ENCODE measurements at places on chromosomes 3 and 15.

DNA sequence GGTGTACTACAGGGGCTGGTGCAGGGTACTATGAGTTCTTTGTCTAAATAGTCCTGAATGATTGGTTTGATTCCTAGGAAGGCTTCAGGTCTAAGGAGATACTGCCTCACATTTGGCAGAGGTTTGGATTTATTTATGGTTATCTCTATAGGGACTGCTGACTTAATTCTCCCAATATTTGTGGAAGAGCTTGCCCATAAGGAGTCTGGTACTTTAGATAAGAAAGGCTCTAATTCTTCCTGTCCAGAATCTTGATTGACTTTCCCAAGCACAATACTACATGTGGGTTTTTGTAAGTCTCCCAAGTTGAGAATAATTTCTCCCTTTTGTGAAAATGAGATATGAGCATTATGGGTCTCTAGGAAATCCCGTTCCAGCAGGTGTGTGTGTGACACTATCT, 36.7 kb upstream of the AP4E1 start:
- no peak for DNase-seq

GRCh38 chr3:10192953-10193691, 28.4 kb downstream of the IRAK2 start:
- DNase-seq, result peak; percentile 53

- DNase-seq, result peak; percentile 56
These were observed 120.7 kb downstream of the LMLN start for GRCh38 chr3:198080521-198081384.

DNA sequence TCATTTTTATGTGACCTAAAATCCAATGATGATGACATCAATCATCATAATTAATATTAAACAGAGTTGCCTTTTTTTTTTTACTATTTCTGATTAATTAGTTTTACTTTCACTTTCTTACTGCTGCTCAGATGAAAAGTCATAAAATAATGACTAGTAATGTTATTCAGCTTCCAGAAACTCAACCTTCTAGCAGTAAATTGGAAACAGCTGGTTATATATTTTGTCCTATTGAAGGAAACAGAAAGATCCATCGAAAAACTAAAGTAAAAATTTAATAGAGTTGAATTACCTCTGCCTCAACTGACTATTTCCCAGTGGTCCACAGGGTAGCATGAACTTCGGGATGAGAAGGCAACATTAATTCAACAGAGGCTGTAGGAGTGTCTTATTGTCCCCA, 107.1 kb upstream of the PTX3 start:
- no peak for DNase-seq

DNA sequence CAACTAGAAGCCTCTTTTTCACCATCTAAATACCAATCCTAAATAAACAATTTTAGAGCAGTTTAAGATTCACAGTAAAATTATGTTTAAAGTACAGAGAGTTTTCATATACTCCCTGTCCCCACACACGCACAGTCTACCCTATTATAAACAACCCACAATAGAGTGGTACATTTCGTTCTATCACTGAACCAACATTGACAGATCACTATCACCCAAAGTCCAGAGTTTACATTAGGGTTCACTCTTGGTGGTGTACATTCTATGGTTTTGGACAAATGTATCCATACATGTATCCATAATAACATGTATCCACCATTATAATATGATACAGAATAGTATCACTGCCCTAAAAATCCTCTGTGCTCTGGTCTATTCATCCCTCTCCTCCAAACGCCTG, 89.0 kb downstream of the MLH1 start:
- DNase-seq, result no peak

- DNase-seq, result no peak
These were observed 498.2 kb downstream of the PYDC2 start for GRCh38 chr3:191958980-191959671.

GRCh38 chr3:124927574-124928045, 6.9 kb downstream of the MUC13 start:
- no peak for DNase-seq

DNA sequence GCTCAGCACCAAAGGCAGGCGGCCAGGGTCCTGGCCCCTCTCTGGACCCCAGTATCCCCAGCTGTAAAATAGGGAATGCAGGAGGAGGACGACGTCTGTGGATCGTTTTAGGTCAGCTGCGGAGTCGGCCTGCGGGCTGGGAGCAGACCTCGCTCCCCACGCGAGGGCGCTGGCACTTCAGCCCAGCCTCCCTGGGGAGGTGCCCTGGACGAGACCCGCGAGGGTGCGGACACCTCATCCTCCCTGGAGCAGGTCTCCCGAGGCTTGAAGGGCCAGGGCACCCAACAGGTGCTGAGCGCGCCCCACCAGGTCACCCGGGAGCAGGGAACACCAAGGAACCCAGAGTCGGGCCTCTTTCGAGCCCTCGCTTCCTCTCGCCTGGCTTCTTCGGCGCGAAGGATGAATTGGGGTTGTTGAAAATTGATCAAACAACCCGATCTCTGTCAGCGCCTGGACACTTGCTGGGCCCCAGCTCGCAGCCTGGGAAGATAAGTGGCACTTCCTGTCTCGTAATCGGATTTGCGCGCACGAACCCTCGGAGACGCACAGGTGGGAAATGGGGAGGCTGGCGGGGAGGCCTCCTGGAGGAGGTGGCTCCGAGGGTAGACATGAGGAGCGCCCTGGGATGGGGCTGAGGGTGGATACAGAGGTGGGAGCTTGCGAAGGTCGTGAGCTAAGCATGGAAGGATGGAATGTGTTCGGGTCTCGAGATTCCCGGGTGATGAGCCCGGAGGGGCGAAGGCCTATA, 588 bp upstream of the VIPR1 start:
- peak; percentile 31 for DNase-seq

DNA sequence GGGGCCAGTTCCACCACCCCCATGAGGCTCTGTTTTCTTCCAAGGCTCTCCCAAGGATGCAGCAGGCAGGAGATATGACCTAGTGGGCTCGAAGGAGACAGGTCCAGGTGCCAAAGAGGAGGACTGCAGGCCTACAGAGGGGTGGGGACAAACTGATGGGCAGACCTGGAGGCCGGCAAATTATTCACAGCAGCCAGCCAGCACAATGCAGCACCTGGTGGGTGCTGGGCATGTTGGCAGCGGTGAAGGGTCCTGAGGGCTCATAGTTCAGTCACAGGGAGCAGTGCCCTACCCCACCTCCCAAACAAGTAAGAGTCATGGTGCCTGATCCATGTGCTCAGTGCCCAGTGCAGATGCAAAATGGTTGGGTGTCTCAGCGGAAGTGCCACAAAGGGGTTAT, 171.7 kb downstream of the ABHD5 start:
- DNase-seq, result no peak

DNA sequence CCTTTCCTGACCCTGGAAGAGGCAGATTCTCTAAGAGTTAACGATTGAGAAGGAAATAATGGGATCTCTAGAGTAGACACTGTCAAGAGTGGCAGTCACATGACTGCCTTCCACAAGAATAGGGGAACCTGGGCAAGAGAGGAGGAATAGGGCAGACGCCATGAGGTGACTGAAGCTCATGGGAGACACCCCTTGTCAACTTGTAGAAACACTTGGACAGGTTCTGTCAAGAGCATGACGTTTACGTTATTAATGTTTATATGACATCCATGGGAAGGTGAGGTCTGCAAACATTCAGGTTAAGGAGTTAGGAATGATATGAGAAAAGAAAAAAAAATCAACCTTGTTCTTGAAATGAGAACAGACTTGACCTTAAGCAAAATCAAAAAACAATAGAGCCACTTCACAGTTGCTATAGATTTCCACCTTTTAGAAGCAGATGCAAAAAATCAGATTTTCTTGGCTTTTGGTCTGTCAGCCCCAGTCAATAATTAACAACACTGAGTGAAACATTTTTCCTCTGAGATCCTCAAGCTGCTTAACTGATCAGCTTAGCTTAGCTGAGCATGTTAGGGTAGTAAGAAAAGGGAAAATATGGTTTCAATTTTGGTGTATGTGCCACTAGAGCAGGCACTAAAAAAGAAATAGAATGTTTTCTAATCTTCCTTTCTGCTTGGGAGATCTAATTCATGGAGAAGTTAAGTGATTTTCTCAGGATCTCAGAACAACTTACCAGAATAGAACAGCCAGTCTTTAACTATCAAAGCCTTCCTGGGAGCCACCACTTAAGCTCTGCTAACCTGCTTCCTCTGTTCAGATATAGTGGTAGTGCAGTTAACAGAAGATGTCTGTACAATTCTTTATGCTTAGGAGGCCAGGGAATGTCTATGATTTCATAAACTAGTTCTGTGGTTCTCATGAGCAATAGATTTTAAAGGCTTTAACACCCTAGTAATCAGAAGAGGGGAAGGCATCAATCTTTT, 116.9 kb downstream of the B3GALNT1 start:
- no peak for DNase-seq

DNA sequence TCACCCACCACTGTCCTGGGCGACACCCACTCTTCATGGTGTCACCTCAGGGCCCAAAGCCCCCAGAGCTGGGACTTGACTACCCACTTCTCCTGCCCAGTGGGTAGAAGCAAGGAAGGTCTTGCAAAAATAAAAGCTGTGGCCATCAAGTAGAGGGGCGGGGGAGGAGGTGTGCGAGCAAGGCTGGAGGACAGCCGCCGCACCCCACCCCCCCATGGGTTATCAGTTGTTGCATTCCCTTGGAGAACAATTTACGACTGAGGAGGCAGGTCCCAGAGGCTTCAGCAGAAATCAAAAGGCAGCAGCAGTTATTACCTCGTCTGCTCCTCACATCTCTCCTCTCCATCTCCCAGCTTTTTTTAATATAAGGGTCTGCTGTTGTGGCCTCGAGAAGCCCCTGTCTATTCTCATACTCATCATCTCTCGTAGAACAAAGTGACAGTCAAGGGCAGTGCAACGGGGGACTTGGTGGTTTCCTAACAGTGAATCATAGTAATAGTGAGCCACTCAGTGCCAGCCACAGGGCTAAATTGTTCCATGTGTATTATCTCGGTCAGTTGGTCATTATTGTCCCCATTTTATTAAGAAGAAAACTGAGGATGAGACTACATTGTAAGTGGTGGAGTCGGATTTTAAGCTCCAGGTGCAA, 116.4 kb downstream of the PDCD6IP start:
- DNase-seq, result no peak

GRCh38 chr3:69746119-69746518, 6.9 kb downstream of the MITF start:
- DNase-seq, result no peak

DNA sequence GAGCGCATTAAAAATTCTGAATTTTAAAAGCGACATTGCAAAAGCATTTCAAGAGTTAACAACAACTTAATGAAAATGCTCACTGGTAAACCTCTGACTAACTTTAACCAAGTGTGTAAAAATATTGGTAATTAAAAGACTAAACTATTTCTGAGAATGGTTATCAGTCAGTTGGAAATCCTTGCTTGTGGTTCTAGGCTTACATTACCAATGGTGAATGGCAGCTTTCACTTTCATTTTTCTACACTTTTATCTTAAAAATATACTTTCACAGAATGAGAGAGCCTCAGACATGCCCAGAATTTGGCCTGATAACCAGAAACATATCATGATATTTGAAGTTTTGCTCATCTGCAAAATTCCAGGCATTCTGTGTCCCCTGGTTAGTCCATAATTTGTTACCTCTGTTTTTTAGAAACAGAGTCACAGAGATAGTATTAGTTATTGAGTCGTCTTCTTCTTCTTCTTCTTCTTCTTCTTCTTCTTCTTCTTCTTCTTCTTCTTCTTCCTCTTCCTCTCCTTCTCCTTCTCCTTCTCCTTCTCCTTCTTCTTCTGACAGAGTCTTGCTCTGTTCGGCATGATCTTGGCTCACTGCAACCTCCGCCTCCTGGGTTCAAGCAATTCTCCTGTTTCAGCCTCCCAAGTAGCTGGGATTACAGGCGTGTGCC, 5.5 kb upstream of the RNF111 start:
- no peak for DNase-seq

DNA sequence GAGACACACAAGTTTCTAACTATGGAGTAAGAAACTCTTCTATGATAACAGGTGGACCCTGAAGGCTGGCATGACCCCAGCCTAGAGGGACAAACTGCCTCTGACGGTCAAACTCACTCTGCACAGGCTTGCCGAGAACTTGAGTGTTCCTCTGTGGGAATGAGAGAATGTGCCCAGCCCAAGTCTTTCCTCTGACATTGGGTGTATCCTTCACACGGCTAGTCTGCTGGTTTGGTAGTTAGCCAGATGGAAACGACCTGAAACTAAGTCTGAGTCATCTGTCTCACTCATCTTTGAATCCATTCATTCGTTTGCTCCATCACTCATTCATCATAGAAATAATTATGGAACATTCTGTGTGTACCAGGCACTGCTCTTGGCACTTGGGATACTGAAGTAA, 198.4 kb downstream of the ATP10A start:
- no peak for DNase-seq

- DNase-seq, result no peak
These were observed 26.0 kb upstream of the MAP4 start for GRCh38 chr3:48042071-48042760.

DNA sequence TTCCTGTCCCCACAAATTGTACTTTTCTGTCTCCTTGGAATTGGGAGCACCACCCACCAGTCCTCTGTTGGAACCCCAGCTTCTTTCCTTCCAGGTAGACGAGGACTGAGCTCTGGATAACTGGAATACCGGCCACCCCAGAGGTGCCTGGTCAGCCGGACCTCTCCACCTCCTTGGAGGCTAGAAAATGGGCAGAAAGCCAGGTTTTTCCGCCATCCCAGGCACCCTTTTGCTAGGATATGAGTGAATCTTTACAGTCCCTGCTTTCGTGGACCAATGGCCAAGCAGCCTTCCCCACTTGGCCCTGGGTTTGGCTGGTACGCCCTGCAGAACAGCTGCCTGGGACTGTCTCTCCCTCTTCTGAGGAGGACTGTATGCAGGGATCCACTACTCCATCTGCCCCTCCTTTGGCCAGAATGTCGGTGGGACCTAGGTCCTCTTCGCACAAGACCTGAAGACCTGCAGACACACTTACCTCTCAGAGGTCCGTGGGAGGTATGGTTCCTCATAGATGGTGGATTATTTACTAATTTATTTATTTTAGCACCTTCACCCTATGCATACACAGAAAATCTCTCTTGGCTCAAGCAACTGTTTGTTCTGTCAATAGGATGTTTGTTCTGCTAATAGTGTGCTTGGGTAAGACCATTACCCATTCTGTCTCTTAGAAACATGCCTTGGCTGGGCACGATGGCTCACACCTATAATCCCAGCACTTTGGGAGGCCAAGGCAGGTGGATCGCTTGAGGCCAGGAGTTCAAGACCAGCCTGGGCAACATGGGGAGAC, 8.6 kb upstream of the CHAC1 start:
- no peak for DNase-seq

DNA sequence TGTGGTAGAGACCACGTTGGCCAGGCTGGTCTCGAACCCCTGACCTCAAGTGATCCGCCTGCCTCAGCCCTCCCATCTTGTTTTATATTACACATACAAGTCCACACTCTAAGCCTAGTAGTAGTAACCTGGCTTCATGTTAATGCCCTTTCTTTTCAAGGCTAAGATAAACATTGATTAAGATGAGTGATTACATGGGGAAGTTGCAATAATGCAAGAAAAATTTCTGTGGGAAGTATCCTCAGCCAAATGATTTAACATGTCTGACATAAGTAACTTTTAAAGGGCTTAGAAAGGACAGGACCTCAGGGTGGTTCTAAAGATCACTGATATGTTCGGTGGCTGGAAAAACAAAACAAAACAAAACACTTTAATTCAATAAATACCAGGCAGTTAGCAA, 72.1 kb downstream of the SFMBT1 start:
- no peak for DNase-seq

Measured in activated naive CD4-positive, alpha-beta T cell (primary cell).